Pulmonary artery endothelial cell (primary cell): ENCODE measurements at places on chromosomes 2 and 18. TPM values are rescaled to one million over a fixed set of nuclear protein-coding genes. Genes with fewer than 3 reads are reported as not detected.

The TRIM43 gene
- not detected in 2 replicates for total RNA-seq

DNA sequence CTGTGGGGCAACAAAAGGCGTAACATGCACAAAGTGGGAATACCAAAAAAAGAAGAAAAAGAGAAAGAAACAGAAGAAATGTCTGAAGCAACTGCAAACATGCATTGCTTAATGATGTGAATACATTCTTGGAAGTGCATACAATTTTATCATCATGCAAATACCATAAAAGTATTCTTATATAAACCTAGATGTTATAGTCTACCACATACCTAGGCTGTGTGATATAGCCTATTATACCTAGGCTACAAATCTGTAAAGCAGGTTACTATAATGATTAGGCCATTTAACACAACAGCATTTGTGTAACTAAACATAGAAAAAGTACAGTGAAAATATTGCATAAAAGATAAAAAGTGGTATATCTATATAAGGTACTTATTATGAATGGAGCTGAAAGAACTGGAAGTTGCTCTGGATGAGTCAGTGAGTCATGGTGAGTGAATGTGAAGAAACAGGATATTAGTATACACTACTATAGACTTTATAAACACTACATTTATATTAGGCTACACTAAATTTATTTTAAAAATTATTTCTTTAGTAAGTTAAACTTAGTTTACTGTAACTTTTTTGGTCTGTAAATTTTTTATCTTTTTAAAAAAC, 319.4 kb upstream of the KCNH7 start:
- DNase-seq: peak; percentile 48

DNA sequence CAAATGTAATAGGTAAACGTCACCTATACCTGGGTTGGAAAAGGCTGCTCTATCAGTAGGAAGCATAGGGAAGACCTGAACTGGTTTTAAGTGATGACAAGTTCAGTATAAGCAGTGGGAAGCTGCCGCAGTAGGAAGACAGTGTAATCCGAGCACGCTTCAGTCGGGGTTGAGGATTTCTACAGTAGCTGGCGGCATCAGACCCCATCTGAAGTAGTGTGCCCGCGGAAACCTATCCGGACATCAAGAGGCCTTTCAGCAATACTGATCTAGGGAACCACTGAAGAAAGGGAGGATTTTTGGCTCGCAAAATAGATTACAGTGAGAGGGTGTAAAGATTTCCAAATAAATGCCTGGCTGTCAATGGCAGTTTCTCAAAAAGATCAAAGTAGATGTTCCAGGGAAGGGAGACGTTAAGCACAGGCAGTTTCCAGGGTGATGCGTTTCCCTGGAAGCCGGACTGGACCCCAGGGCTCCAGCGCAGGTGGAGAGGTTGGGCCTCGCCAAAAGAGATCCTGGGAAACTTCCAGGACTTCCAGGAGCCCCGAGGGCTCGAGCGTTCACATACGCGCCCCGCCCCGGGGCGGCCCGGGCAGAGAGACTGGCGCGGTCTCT, 5.3 kb downstream of the LOXL3 start:
- no peak for DNase-seq

GRCh38 chr2:187545238-187545751, 8.9 kb downstream of the TFPI start:
- no peak for DNase-seq

DNA sequence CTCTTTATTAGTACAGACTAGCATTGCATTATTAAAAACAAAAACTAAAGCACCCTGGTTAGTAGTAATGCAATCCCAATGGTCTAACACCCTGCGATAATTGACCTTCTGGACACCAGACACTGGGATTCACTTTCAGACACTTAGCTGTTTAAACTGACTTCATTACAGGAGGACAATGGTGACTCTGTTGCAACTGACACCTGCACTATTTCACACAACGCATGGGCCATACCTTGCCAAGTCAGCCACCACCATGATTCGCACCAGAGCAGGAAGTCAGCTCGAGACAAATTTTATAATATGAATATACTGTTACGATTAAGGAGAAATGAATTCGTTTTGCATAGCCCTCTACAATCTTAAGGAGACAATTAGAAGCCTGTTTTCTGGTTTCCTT, 150.7 kb downstream of the MEIS1 start:
- DNase-seq: no peak

DNA sequence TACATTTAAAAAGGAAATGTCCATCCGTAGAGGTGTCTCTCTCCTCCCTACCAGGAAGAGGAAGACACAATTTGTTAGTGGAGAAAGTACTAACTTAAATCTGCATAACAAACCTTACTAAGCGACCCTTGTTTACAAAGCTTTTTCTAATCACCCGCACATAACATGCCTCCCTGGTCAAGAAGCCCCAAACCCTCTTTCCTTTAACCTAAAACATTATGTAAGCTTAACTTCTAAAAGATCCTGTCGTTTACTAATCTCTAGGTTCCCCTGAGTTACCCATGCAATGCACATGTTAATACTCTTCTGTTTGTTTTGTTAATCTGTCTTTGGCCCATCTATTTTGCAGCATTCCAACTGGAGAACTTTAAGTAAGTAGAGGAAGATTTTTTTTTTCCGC, 630.3 kb upstream of the NRXN1 start:
- DNase-seq: no peak

GRCh38 chr2:45435316-45435715, 175.8 kb downstream of the SRBD1 start:
- DNase-seq: no peak

The CYRIA gene
- total RNA-seq: 23.3 and 27.0 TPM in 2 replicates

DNA sequence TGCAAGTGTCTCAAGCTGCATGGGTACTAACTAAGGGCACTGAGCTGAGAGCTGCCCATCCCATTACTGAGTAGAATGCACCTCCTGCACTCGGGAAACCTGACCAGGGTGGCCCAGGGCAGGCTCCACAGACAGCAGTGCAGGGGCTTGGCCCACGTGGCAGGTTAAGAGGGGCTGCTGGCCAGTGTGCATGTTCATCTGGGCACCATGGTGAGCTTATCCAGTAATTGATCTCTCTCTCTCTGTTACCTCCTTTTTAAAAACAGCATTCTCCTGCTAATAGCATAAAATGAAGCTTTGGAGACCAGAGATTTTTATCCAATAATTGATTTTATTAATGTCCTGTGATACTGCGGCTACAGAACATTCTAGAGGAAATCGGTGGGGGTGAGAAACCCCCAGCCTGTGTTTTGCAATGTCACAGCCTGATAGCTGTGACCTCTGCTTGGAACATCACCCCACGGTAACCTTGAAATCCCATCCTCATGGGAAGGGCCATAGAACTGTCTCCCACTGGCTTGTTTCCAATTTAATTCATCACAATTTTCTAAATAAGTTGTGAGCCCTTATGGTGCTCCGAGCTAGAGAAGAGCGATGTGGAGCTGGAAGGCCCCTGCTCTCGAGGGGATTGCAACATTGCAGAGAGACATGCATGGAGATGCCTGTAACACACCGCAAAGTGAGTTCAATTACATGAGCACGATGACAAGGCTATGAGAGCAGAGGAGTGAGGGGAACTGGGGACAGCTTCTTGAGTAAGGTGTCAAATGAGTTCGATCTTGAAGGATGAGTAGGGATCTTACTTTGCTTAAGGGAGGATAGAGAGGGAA, 143.8 kb downstream of the GALNT14 start:
- no peak for DNase-seq

DNA sequence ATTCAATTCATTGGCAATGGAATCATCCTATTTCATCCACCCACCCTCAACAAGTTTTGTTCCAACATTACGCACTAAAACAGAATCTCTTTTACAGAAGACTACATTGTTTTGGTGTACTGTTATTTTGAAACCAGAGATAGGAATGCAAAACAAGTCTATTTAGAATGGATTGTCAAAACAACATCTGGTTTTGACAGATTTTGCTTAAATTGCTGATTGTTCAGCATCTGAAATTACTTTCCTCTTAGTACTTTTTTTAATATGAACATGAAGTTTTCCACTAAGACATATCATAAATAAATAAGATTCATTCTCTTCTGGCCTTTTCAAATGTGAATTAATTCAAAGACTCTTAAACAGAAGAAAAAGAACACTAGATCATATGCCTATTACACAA, 323.9 kb upstream of the TFPI start:
- DNase-seq: no peak

The IGFBP5 gene
- total RNA-seq: 0.20 and 0.49 TPM in 2 replicates

DNA sequence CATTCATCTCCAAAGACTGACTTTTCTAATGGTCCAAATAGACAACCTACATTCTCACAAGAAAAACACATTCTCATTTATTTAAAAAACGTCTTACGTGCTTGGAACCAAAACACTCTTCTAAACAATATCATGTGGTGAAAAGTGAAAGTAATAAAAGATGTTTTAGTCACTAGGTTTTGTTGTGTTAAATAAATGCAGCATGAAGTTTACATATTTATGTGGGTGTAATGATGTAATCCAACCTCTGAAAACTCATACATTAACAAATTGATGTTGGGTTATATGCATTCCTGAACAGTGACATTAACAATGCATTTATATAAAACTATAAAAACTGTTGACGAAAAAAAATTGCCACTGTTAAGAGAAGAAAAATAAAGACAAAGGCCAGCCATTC, 55.1 kb upstream of the ACVR2A start:
- DNase-seq: no peak

The HOXD3 gene
- total RNA-seq: not detected in 2 replicates

DNA sequence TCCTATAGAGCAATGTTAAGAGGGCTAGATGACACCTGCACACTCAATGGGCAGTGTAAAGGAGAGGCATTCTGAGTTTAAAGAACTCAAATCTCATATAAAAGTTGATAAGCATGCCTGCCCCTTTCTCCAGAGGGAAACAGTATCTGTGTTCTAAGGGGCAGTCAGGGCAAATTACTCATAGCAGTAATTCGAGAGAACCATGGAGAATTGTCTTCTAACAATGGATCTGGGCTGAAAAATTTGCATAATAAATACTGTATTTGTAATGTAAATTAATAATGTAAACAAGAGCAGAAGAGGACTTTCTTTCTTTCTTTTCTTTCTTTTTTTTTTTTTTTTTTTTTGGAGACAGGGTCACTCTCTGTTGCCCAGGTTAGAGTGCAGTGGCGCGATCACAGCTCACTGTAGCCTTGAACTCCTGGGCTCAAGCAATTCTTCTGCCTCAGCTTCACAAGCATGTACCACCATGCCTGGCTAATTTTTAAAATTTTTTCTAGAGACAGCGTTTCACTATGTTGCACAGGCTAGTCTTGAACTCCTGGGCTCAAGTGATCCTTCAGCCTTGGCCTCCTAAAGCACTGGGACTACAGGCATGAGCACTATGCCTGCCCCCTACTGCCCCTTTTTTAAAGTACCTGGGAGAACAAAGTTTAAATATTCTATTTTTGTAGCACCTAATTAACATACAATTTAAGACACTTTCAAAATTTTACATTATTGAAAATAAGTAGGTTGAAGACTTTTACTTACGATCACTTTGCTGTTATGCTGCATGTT, 70.6 kb downstream of the OTX1 start:
- no peak for DNase-seq

The KCNS3 gene
- 2.6 and 4.7 TPM in 2 replicates for total RNA-seq

DNA sequence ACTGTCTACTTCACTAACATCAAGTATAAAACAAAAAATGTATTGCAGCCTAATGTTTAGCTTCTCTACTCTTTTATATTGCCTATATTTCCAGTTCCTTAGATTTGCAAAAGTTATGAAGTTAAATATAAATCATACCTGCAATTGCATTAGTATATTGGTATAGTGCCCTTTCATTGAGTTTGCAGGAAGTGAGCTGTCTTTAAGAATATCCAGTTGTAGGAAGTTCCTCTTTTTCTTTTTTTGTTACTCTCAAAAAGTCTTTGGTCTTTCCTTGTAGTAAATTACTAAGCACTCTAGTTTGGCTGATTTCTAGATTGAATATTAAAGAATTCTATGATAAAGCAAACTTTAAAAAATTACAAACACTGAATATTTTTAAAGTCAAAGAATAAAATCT, 71.3 kb upstream of the FN1 start:
- DNase-seq: no peak

DNA sequence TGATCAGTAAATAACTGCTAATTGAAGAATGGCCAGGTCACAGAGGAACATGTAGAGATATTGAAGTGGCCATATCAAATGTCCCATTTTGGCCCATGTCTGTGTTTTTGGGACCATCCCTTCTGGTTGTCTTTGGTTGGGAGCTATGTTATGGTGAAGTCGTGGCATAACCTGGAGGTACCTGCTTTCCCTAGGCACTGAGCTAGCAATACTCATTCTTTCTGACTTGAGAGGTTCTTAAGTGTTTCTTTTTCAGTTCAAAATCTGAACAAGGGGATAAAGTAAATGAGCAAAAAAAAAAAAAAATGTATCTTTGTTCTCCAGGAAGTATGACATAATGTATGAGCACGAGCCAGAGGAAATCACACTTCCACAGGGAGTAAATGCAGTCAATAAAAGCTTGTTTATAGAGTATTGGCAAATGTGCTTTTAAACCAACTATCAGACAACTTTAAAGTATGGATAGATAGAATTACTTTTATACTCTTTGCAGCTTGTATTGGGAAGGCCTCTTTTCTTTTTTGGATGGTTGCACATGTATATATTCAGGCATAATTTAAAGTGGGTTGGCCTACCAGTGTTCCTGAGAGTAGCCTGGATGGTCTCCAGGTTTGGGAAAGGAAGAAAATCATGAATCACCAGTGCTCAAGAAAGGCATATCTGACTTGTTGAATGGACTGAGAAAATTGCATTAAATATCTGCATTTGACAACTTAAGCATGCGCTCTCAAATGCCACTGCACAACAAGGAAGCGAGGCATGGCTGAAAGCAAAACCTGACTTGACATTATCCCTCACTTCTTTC, 125.0 kb downstream of the SPHKAP start:
- no peak for DNase-seq

DNA sequence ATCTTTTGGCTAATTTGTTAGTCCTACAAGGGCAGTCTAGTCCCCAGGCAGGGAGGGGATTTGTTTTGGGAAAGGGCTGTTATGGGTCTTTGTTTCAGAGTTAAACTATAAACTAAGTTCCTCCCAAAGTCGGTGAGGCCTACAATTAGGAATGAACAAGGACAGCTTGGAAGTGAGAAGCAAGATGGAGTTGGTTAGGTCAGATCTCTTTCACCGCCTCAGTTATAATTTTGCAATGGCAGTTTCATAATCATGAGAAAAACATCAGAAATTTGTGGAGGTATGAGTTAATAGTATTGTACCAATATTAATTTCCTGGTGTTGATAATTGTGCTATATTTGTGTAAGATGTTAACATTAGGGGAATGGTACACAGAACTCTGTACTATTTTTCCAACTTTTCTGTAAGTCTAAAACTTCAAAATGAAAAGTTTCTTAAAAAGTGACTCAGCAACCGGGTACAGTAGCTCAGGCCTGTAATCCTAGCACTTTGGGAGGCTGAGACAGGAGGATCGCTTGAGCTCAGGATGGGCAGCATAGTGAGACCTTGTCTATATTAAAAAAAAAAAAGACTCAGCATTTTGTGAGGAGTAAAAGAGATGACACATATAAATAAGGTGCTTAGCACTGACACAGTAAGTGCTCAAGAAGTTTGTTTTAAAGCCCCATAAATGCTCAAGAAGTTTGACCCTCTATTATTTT, 40.8 kb downstream of the TMEM17 start:
- DNase-seq: no peak

The MC4R gene
- total RNA-seq: not detected in 2 replicates

GRCh38 chr18:3652380-3653262, 202.6 kb downstream of the TGIF1 start:
- DNase-seq: peak; percentile 92
